ENCODE measurements at places on chromosomes 13 and 19.

DNA sequence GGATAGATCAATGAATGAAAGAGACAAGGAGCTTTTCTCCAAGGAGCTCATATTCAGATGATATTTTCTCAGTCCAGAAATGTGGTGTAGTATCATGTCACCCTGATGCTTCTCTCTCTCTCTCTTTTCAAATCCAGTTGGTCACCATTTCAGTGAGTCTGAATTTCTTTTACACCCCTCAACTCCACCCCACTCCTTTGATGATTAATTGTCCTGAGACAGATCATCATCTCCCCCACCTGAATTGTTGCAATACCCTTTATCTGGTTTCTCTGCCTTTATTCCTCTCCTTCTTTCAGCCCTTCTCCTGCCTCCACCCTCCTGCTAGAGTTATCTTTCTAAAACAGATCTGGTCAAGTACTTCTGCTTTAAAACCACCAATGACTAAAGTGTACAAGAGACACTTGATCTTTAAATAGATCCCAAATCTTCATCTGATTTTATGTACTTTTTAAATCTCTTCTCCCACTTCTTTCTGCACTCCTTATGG is 299.8 kb downstream of the KLF5 start:
- DNase-seq, result no peak

DNA sequence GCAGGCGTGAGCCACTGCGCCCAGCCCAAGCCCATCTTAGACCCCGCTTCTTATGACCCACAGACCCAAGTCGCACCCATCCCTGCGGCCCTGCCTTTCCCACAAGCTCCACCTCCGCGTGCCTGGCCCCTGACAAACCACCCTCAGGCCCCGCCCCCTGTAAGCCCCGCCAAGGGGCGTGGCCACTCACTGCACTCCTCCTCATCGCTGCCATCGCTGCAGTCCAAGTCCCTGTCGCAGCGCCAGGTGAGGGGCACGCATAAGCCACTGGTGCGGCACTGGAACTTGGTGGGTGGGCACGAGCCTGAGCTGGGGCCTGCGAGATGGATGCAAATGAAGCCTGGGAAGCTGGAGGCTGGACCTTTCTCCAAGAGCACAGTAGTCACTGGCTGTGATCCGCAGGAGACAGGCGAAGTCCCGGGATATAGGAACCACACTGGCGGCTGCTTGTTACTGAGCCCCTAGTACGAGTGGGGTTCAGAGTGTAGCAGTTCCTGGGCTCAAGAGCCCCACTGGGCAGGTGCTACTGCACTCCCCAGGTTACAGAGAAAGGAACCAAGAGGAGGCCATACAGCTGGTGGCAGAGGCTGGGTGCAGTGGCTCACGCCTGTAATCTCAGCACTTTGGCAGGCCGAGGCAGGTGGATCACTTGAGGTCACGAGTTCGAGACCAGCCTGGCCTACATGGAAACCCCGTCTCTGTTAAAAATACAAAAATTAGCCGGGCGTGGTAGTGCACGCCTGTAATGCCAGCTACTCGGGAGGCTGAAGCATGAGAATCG is 3.1 kb downstream of the CD320 start:
- DNase-seq, result no peak

- DNase-seq, result no peak
Measured at GRCh38 chr13:110702591-110703526, 3.1 kb downstream of the CARS2 start.

DNA sequence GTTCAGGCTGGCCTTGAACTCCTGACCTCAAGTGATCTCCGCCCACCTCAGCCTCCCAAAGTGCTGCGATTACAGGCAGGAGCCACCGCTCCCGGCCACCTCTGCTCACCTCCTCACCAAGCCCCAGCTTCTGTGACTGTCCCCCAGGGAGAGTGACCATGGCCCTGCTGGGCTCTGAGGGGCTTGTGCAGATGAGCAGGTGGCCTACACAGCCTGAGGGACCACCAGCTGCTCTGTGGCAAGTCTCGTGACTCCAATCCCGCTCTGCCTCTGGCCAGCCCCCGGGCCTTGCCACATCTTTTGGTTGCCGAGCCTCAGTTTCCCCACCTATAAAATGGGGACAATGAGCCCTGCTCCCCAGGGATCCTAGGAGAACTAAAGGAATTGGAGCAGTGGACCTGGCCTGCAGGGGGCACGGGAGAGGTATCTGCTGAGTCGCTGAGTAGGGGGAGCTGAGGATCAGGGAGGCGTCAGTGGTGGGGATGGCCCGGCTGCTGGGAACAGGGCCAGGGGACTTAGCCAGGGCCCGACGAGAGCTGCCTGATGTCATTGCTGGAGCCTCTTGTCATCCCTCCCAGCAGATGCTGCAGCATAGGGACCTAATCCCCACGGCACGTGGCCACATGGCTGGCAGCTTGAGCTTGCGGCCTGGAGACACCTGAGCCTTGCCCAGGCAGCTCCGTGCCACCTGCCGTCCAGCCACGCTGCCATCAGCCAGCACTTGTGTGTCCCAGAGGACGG is 74.7 kb downstream of the GADD45B start:
- DNase-seq, result no peak

DNA sequence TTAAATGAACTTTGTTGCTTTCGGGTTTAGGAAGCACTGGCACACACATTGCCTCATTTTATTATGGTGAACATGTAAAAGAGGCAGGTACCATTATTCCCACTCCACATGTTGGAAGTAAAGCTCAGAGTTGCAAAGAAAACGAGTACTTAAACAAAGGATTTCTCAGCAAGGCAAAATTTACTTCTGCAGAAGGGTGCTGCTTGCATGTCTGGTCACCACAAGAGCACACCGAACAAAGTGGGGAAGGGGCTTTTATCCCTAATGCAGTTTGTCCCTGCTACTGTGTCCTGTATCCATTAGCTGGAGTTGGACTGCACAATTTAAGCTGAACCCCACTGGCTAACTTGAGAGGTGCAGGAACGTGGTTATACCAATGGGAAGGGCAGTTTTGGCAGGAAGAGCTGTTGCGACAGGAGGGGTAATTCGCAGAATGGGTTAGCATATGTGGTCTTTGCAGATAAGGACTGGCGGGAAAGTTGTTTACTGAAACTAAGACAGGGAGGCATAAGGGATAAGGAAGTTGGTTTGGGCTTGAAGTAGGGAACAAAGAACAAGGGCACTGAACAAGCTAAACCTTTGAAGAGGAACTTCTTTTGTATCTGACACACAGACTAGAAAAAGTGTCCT is 545.5 kb downstream of the UQCRFS1 start:
- DNase-seq, result no peak

DNA sequence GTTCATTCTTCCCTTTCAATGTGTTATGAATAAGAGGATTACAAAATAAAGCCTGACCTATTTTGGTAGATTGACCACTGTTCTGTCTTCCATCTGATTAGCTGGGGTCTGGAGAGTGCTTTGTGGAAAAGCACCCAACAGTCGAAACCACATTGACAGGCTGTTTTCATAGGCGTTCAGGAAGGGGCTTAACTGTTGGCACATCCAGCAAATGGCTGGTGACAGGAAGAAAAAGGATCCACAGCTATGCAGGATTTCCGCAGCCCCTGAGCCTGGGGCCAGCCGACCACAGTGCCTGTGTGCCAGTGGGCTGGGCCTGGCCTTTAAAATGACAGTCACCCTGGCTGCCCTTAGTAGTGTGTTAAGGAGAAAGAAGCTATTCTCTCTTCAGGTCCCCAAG is 113.3 kb downstream of the SIPA1L3 start:
- no peak for DNase-seq

DNA sequence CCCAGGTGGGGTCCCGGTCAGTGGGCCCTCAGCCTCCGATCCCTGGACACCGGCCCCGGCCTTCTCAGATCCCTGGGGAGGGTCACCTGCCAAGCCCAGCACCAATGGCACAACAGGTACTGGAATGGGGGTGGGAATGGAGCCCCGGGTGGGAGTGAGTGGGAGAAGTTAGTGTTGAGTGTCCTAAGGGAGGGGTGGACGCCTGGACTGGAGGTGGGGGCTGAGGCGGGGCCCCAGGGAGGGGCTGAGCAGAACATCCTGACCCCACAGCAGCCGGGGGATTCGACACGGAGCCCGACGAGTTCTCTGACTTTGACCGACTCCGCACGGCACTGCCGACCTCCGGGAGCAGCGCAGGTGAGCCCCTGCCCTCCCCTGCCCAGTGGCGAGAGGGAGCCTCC is 17.7 kb downstream of the EPN1 start:
- no peak for DNase-seq

GRCh38 chr13:25574437-25575411 is 202.9 kb downstream of the ATP8A2 start:
- peak; percentile 71 for DNase-seq

- DNase-seq, result no peak
Measured at GRCh38 chr19:54551950-54552912, 21.4 kb upstream of the LILRA2 start.

- DNase-seq, result no peak
Measured at GRCh38 chr13:75919660-75920199, 283.6 kb downstream of the LMO7 start.

DNA sequence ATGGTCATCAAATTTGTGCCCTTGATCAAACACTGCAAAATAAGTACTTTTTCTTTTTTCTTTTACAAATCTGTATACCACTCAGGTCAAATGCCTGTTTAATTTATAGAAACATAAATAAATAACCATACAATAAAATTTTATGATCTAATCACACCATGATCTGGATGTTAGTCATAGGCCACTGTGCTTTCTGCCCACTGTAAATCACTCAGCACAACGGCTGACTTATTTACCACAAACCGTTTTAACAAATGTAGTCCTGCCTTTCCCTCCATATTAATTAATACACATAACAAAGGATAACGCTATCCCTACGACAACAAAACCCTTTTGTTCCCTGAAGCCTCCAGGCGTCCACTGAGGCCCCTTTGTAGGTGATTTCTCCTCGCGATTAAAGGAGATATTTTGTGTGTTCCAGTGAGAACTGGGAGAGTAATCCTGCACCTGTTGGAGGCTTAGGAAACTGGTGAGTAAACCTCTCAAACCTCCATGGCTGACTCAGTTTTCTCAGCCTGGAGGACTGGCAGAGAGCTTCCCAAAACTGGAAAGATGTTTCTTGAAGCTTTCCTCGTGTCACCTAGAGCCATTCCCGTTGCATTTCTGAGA is 477.1 kb upstream of the SGCG start:
- DNase-seq, result no peak

DNA sequence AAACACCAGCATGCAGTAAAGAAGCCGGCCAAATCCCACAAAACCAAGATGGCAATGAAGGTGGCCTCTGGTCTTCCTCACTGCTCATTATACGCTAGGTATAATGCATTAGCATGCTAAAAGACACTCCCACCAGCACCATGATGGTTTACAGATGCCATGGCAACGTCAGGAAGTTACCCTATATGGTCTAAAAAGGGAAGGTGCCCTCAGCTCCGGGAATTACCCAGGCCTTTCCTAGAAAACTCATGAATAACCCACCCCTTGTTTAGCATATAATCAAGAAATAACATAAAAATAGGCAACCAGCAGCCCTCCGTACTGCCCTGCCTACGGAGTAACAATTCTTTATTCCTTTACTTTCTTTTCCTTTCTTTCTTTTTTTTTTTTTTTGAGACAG is 21.1 kb upstream of the PLEKHF1 start:
- no peak for DNase-seq

- DNase-seq, result no peak
Measured at GRCh38 chr13:41812237-41812636, 148.7 kb downstream of the VWA8 start.
